ENCODE measurements at places on chromosomes 5 and 9.
A peak's percentile ranks its signal among the peaks of the same experiment; 100 is the strongest.

- no peak for DNase-seq
These were observed 16.1 kb upstream of the RAI14 start for GRCh38 chr5:34639852-34640626.

DNA sequence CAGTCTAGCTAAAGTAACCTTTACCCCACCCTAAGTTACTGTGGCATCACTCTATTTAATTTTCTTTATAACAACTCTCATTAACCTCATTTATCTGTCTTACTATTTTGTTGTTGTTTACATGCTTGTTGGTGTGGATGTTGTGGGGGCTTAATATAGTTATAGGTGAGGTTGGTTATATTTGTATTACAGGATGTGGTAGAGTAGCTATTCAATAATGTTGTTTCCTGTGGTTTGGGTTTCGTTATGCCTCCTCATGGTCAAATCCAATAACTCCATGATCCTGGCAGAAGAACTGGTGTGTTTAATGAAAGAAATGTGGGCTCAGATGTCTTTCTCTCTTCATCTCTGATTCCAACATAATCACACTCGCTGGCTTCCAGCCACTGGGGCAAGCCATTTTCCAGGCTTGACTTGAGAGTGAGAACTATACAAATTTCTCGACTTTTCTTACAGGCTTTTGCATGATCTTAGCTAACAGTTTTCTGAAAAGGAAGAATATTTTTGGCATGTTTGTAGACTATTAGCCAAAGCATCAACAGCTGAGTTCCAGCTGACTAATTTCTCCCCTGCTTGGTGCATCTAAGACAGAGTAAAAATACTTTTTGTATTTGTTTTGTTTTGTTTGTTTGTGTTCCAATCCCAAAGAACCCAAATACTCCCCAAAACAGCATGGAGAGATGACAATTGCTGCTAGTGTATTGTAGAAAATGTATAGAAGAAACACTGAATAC, 303.7 kb upstream of the PAPPA start:
- DNase-seq: peak; percentile 92

- DNase-seq: no peak
These were observed 137.7 kb downstream of the SYK start for GRCh38 chr9:90939351-90939750.

- DNase-seq: peak; percentile 75
These were observed 343.6 kb downstream of the SPATA31D1 start for GRCh38 chr9:82332018-82332773.

DNA sequence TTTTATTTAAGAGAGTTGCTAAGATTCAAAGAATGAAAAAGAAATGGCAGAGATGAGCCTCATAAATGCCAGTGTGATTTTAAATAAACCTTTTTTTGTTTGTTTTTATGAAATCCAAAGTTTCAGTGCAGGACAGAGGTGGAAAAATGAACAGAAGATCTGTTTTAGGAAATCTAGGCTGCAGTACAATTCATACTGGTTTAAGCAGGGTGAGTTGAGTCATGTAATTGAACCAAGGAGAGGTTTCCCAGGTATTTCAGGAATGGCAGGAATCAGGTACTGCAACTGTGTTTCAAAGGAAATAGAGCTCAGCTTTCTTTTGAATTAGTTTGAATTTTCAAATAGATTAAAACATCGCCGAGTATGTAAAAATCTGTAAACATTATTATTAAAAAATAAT, 3.0 kb upstream of the ANKRD31 start:
- DNase-seq: no peak

GRCh38 chr9:136238342-136238732, 7.3 kb downstream of the QSOX2 start:
- DNase-seq: no peak

- DNase-seq: no peak
These were observed 16.2 kb upstream of the DIRAS2 start for GRCh38 chr9:90658783-90659182.

DNA sequence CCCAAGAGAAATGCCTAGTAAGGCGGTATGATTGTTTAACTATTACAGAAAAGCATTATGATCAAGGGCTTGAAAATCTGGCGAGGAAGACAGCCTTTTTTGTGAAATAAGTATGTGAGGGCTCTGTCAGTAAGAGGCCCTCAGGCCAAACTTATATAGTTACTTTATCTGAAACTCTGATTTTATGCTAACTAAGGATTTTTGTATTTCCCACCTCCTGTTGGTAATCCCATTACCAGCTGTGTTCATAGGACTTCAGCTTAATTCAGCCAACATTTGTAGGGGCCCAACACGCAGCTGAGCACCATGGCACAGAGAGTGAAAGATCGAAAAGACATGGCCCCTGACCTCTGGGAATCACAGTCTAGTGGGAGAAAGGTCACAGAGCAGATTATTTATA, 318.3 kb upstream of the WWC1 start:
- no peak for DNase-seq

- DNase-seq: no peak
These were observed 386.0 kb downstream of the CHSY3 start for GRCh38 chr5:130290219-130290618.

- no peak for DNase-seq
These were observed 28.5 kb downstream of the TSPAN17 start for GRCh38 chr5:176675676-176676360.

GRCh38 chr5:91339063-91339705, 43.9 kb downstream of the ARRDC3 start:
- DNase-seq: peak; percentile 72

DNA sequence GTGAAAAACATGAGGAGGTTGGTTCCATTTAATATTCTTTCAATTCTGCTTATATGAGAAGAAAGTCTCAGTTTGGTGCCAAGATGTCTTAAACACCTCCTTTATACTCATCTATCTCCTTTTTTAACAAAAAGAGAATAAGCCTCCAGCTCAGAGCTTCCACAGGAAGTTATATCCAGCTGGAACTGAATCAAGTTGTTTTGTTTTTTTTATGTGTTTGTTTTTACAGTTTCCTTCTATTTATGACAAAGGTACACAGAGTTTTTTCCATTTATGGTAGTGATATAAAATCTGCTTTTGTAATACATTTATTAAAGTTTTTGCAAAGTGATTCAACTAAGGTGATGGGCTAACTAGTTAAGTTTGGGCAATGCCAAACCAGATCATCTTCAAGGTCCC, 10.4 kb downstream of the SPARC start:
- no peak for DNase-seq

All from fibroblast of gingiva (primary cell).